ENCODE measurements at places on chromosomes 3 and 15.
A peak's percentile ranks its signal among the peaks of the same experiment; 100 is the strongest.

GRCh38 chr3:57434041-57434440 is 110.1 kb downstream of the DNAH12 start:
- H3K27ac ChIP-seq, result no peak overlapping the region
- H3K27me3 ChIP-seq, result no peaks in the 10 kb centered on the region
- no peak overlapping the region for H3K4me3 ChIP-seq

GRCh38 chr15:101532865-101533264 is 43.4 kb upstream of the PCSK6 start:
- H3K36me3 ChIP-seq, result no peaks in the 10 kb centered on the region
- no peak for DNase-seq
- H3K27ac ChIP-seq, result no peak overlapping the region
- H3K4me1 ChIP-seq, result peaks cover 17% of the 10 kb centered on the region
- no peak overlapping the region for H3K4me3 ChIP-seq

GRCh38 chr3:164418414-164418813 is 659.9 kb downstream of the SI start:
- no peaks in the 10 kb centered on the region for H3K36me3 ChIP-seq
- no peak overlapping the region for H3K27ac ChIP-seq
- H3K27me3 ChIP-seq, result no peaks in the 10 kb centered on the region
- peak; percentile 20 for DNase-seq

DNA sequence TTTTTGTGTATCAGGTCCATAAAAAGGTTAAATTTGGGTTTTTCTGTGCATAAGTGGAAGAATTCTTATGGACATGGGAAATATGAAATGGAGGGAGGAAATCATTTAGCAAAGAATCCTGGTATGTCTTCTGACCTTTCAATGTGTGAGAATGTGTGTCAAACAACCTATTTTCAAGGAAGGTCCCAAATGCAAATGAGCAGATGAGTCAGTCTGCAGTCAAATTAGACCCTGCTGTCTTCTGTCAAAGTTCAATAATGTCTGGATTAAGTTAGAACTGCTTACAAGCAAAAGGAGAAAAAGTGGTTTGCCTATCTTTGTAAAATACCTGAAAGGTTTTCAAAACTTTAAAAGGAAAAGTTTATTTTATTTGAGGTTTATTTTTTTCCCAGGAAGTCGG is 15.3 kb downstream of the FBN1 start:
- no peak for DNase-seq
- no peaks in the 10 kb centered on the region for H3K4me1 ChIP-seq
- no peaks in the 10 kb centered on the region for H3K27me3 ChIP-seq
- H3K4me3 ChIP-seq, result no peak overlapping the region

DNA sequence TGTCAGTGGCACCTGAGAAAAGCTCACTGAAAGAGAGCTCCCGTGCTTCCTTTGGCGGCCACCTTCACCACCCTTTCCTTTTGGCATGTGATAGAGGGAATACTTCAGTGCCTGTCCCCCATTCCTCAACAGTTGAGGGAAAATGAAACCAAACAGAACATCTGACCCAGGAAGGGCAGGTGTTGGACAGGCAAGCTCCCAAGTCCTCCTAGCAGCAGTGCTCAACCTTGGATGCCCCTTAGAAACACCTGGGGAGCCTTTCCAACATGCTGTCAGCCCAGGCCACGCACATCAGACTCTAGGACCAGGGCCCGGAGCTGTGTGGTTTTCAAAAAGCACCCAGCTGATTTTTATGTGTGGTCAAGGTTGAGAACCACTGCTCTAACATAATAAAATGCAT is 22.4 kb downstream of the LDHAL6B start:
- H3K4me1 ChIP-seq, result no peaks in the 10 kb centered on the region
- no peaks in the 10 kb centered on the region for H3K27me3 ChIP-seq
- no peak for DNase-seq
- no peaks in the 10 kb centered on the region for H3K36me3 ChIP-seq
